Right lung (tissue), 10 donors: ENCODE measurements at places on chromosomes 4 and X.

- DNase-seq: no peak
Observed at GRCh38 chrX:42695800-42696358, 82.1 kb downstream of the PPP1R2C start.

DNA sequence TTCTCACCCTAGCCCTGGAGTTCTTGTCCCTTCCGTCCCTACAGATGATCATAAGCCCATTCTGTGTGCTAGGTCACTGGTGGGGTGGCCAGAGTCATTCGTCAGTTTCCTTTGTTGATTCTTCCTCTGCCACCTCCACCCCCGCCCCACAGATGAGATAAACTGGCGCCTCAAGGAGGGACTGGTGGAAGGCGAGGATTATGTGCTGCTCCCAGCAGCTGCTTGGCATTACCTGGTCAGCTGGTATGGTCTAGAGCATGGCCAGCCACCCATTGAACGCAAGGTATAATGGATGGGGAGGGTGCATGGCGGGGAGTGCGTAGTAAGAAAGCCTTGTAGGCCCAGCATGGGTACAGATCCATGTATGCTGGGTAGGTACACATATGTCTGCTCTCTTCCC lies 6.4 kb downstream of the USP11 start:
- DNase-seq: no peak

DNA sequence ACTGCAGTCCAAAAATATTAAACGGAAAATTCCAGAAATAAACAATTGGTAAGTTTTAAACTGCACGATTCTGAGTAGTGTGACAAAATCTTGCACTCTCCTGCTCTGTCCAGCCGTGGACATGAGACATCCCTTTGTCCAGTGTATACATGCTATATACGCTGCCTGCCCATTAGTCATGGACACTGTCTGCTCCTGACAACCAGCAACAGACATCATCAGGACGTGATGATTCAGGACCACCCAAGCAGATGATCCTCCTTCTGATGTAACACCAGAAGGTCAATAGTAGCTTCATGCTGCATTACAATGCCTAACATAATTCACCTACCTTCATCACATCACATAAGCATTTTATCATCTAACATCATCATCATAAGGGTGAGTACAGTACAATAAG lies 36.3 kb downstream of the ATRX start:
- no peak for DNase-seq

GRCh38 chrX:139881572-139881971 lies 51.3 kb downstream of the ATP11C start:
- peak; percentile 2 for DNase-seq

DNA sequence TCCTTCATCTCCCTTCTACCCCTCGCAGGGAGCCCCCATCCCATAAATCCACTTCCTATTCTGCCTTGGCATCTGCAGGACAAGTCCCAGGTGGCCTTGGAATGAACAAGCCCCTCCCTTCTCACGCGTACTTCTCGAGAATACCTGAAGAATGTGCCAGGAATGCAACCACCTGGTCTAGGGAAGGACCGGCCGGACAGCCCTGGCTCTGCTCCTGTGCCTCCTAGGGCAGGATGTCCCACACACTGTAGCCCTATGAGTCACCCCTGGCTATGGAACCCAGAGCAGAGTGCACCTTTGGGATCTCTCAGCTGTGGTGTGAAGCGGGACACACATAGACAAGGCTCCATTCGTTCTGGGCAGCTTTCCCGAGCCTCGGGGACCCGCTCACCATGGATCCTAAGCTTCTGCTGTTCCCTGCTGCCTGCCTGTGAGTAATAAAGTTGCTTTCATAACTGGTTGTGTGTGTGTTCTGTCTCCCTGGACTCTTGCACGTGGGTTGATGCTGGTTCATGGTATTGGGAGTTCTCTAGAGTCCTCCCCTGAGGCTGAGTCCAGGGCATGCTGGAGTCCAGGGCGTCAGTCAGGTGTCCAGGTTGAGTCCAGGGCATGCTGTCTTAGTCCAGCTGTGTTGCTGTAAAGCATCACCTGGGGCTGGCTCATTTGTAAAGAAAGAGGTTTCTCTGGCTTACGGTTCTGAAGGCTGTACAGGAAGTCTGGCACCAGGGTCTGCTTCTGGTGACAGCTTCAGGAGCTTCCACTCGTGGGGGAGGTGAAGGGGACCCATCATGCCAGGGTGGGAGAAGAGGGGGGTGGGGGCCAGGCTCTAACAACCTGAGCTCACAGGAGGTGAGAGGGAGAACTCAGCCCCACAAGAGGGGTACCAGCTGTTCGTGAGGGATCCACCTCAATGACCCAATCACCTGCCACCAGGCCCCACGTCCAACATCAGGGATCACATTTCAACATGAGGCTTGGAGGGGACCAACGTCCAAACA lies 7.4 kb upstream of the PDE6B start:
- DNase-seq: no peak

DNA sequence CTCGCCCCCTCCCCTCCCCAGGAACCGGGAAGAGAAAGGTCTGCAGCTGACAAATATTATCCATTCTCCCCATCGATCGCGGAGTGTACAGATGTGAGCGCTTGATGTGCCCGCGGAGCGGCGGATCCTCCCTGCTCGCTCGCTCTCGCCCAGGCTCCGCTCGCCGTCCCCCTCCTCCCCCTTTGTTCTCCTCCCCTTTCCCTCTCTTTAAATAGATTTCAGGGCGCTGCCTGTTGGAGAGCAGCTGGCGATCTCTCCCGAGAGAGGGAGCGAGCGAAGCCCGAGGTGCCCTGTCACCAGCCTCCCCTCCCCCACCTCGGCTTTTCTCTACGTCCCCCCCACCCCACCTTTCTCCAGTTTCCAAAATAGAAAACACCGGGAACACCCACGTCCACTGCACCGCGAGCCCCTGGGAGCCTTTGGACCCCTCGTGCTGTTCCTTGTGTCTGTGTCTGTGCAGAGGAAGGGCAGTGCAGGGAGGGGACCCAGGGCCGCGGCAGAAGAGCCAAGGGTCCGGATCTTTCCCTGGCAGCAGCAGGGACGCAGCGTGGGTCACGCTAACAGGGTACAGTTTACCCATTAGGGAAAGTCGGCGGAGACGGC lies 56.6 kb upstream of the BCOR start:
- DNase-seq: no peak

GRCh38 chr4:158588777-158589176 lies 67.1 kb downstream of the RXFP1 start:
- DNase-seq: no peak

DNA sequence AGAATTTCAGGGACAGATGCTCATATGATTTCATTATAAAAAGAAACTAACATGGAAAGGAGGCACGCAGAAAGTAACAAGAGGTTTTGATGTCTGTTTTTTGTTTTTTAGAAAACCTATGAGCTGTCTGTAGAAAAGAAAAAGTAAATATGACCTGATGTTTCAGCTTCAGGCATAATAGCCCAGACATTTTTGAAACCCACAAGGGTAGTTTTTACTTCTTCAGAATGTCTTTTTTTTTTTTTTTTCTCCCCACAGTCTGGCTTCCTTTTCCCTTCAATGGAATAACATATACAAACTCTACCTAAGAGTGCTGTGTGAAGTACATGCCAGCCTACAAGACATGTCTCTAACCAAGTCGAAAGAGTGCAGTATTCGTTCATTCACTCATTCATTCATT lies 18.3 kb upstream of the STX18 start:
- DNase-seq: no peak

DNA sequence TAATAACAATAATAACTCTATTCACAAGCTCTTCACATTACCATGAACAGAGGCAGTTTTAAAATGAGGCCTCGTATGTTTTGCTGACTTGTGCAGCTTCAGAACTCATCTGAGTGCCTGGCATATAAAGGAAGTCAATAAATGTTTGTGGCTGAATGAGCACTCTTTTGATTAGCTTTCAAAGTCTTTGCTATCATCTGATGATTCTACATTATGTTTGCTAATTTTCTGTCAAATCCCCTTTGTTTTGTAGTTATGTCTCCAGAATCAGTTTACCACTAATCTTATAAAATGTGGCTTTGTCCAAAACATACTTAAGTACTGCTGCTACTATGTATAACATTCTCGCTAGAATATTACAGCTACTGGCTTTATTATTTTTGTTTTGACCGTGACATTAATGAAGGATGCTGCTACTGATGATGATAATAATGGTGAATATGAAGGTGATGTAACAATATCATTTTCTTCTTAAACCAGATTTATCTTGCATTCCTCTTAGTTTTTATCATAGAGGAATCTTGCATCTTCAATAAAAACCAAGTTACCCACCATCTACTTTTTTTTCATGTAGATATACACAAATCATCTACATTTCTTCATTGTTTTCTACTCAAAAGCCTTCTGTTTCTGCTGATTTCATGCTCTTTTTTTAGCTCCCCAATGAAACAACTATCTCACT lies 384.5 kb downstream of the NAF1 start:
- no peak for DNase-seq

- DNase-seq: no peak
Observed at GRCh38 chr4:151129796-151130195, 30.4 kb downstream of the RPS3A start.

- DNase-seq: peak; percentile 63
Observed at GRCh38 chrX:110418316-110419235, 59.9 kb downstream of the RTL9 start.

DNA sequence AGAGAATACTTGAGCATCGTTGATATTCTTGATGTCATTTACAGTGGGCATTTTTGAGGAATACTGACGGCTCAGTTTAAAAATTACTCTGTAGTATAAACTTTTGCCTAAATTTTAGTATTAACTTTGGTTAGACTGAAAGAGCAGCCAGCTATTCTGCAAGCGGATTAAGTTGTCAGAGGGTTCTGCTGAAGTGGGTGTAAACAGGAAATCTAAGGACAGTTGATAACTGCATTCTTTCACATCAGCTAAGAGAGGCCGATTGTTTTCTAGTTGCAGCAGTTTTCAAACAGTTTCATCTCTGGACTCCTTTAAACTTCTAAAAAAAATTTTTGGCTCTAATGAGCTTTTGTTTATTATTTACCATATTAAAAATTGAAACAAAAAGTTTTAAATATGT lies 149.6 kb downstream of the RAPGEF2 start:
- DNase-seq: no peak

DNA sequence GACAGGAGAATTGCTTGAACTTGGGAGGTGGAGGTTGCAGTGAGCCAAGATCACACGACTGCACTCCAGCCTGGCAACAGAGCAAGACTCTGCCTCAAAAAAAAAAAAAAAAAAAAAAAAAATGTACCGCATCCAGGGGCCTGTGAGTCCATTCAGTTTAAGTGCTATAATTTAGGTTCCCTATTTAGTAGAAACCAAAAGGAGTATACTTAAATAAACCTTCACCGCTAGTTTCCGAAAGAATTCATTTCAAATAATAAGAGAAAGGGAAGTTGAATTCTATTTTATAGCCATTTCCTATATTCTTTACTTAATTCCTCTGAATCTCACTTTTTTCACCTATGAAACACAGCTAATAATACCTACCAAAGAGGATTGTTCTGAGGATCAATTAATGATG lies 20.8 kb upstream of the LRBA start:
- no peak for DNase-seq

DNA sequence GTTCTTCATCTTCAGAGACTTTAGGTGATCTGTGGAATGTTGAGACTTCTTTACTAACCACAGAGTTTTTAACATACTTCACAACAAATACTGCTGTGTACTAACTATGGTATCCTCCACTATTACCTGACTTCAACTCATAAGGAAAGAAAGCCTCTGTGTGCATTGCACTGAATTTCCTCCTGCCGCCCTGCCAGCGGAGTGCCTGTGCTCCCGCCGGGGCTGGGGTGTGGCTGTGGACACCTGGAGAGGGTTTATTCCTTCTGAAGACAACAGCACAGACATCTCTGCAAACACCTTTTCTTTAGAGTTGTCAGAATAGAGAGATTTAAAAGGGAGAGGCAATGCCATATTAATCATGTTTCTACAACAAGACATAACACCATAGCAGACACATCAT lies 63.3 kb downstream of the FAT1 start:
- no peak for DNase-seq

DNA sequence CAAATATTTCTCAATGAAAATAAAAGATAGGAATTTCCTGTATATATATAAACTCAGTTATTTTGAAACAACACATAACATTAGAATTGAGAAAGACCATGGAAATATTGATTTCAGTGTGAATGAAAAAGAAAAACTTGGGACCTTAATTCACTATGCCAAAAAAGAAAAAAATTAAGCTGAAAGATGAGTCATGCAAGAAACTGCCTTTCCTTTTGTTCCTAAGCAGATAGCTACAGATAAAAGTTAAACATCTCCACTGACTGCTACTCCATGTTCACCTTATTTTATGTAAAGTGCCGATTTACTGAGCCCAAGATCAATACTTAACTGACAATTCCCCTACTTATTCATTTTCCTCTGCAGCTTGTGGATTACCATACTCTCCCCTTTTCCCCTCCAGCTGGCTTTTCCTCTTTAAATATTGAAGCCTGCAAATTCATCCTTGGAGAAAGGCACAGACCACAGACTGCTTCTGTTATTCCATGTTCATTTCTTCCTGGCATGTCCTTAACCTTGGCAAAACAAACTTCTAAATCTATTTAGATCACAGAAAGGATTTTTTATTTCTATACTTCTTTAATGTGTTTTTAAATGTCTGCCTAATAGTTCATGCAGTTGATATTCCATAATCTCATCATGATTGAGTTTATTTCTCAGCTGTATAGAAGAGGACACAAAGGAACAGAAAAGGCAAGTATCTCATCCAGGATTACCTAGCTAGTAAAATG lies 40.5 kb upstream of the YTHDC1 start:
- DNase-seq: no peak

GRCh38 chr4:103074744-103075434 lies 1.7 kb downstream of the SLC9B2 start:
- DNase-seq: no peak

GRCh38 chrX:13693341-13693961 lies 4.5 kb downstream of the RAB9A start:
- no peak for DNase-seq

GRCh38 chrX:112753116-112753515 lies 73.4 kb upstream of the LHFPL1 start:
- DNase-seq: no peak

- DNase-seq: peak; percentile 53
Observed at GRCh38 chr4:168710353-168710946, 213.6 kb downstream of the PALLD start.

GRCh38 chr4:52743444-52744019 lies 7.7 kb downstream of the ERVMER34-1 start:
- DNase-seq: no peak

- DNase-seq: no peak
Observed at GRCh38 chr4:185740471-185740873, 71.5 kb downstream of the SORBS2 start.

DNA sequence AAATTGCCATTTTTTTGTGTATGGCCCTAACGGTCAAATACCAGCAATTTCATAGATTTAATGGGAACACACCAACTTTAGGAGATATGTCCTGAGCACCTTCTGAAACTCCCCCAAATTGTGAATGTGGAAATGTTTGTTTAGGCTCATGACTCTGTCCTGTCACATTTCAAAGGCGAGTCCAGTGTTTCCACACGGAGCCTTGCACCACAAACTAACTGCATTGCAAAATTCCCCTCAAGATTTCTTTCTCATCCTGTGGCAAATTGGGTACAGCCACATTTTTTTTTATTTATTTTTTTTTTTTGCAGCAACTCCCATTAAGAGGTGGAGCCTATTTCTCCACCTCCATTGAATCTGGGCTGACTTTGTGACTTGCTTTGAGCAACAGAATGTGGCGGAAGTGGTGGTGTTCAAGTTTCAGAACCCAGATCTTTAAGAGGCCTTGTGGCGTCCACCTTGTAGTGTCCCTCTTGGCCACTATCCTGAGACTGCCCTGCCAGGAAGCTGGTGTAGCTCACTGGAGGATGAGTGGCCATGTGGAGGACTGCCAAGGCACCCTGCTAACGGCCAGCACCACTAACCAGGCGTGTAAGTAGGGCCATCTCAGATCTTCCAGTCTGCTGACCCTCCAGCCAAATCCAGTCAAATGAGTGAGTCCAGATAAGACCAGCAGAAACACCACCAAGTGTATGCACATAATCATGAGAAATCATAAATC lies 172.4 kb upstream of the SCML1 start:
- DNase-seq: no peak
